Astrocyte of the spinal cord (primary cell): ENCODE measurements at places on chromosomes 13 and 19.

GRCh38 chr13:109840201-109840892 is 54.0 kb upstream of the IRS2 start:
- DNase-seq = peak; percentile 34

DNA sequence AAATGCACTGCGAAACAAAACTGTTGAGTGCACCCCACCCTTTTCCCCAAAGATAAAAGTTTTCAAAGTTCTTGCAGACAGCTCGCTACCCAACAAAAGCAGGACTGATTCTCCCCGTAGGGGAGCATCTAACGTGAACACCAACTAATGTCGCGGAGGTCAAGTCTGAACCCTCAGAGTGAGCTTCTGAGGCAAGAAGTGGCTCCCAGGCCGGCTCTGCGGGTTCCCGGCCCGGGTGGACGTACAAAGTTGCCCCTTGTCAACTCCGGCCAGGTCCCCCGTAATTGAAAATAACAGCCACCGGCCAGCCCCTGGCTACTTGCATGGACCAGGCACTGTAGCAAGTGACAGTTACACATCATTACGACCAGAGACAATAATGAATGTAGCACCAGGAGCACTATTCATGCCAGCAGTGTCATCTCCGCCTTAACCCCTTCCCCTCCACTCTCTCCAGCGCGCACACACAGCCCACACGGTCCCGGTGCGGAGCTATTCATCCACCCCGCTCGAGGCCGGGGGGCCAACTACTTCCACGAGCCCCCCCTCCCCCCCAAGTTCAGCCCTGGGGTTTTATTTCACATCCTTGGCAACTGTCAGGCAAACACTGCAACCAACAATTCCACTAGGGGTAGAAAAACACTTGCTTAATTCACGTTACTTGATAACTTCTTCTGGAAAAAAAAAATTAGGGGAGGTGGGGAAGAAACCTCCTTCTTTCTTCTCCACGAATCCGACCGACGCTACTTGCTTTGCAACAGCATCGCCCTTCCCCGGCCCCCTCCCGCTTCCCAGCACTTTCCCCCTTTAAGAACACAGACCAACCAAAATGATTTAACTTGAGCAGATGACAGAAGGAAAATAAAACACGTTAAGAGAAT is 1.2 kb downstream of the KLF12 start:
- peak; percentile 35 for DNase-seq

- DNase-seq = peak; percentile 52
Observed at GRCh38 chr13:48304143-48304876, 759 bp downstream of the RB1 start.

DNA sequence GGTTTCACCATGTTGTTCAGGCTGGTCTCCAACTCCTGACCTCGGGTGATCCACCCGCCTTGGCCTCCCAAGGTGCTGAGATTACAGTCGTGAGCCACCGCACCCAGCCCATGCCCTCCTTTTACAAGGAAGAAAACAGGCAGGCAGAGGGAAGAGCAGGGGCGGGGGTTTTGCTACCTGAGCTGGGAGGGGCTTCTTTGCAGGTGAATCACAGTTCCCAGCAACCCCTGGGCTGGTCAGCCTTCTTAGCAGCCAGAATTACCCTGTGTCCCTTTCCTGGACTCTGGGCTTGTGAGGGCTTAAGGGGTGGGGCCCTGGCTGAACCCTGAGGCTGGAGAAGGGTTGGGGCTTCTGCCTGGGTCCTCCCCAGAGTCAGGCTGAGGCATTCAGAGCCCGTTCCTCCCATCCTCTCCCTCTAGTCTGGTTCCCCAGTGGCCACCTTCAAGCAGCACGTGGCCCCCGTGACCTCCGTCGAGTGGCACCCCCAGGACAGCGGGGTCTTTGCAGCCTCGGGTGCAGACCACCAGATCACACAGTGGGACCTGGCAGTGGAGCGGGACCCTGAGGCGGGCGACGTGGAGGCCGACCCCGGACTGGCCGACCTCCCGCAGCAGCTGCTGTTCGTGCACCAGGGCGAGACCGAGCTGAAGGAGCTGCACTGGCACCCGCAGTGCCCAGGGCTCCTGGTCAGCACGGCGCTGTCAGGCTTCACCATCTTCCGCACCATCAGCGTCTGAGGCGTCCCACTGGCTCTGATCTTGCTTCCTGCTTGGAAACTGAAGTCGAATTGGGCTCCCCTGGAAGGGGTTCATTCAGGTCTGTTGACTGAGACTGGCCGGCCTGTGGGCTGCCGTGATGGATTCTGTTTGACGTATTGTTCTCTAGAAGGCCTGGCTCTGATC is 2.8 kb upstream of the KCNJ14 start:
- no peak for DNase-seq

DNA sequence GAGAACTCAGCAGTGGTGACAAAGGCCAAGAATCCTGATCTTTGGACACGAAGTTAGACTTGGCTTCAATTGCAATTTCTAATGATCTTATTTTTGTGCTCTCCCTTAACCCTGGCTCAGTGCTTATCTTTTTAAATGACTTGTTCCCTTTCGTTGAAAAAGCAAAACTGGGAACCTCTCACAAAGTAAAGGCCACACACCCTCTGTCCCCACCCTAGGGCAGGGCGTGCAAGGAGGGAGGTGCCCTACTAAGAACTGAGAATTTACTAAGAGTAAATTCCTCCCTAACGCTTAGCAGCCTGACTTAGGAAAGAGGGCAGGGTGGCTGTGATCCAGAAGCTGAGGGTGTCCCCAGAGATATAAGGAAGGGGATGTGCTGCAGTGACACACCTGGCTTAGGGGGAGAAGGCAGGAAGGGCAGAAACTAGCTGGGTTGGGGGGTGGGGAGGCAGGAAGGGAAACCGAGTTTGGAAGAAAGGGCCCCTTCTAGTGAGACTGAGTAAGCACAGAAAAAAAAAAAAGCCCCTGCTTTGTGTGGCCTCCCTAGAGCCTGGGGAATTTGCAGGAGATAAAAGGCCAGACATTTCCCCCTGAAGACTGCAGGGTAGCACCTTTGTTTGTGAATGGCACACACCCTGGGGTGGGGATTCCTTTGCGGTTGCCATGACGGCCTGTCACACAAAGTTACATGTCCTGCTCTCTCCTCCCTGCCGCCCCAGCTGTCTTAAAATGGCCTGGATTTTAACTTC is 435.1 kb downstream of the EFNB2 start:
- DNase-seq = no peak

GRCh38 chr13:40355126-40355724 is 311.2 kb downstream of the FOXO1 start:
- DNase-seq = no peak
